ENCODE measurements at places on chromosomes 7 and 10.
A peak's percentile ranks its signal among the peaks of the same experiment; 100 is the strongest.

GRCh38 chr7:42469341-42469740, 232.3 kb upstream of the GLI3 start:
- DNase-seq = peak; percentile 26

DNA sequence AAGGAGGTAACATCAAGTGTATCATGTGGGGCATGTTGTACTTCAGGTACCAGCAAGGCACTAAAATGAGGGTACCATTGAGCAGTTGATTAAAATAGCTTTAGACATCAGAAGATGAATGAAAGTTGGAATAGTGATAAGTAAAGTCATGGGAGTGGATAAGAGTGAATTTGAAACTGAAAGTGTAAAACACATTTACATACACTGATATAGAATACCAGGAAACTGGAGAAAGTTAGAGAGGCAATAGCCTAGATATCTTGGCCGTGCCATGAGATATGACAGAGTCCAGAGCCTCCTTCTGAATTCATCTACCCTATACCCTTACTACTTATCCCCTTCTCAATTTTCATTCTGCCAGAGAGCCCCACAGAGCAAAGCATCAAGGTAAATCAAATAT, 76.6 kb downstream of the GRM3 start:
- DNase-seq = no peak

DNA sequence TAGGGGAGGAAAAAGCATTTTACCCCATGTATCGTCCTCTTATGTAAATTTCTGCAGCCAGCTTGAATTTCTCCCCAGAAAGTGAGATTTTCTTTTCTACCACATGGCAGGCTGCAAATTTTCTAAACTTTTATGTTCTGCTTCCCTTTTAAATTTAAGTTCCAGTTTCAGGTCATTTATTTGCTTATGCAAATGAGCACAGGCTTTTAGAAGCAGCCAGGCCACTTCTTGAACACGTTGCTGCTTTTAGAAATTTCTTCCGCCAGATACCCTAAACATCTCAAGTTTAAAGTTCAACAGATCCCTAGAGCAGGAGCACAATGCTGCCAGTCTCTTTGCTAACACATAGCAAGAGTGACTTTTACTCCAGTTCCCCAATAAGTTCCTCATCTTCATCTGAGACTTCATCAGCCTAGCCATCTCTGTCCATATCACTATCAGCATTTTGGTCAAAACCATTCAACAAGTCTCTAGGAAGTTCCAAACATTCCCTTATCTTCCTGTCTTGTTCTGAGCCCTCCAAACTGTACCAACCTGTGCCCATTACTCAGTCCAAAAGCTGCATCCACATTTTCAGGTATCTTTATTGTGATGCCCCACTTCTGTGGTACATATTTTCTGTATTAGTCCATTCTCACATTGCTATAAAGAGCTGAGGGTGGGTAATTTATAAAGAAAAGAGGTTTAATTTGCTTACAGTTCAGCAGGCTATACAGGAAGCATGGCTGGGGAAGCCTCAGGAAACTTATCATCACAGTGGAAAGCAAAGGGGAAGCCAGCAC, 16.3 kb downstream of the EZH2 start:
- DNase-seq = no peak

DNA sequence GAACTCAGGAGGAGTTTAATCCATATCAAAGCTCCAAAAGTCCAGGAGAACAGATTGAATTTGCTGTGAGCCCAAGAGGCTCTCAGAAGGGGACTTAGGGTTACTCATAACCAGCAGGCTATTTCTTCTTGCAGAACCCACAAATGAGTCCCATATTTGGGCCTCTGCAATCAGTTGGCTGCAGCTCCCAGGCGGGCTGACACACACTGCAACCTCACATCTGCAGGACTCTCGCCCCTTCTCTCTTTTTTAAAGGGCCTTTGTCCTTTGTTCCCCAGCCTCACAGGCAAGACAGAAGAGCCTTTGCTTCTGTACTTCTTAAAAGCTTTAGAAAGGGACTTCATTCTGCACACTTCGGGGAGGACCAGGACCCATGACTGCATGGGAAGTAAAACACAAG, 26.7 kb downstream of the CREB3L2 start:
- no peak for DNase-seq

DNA sequence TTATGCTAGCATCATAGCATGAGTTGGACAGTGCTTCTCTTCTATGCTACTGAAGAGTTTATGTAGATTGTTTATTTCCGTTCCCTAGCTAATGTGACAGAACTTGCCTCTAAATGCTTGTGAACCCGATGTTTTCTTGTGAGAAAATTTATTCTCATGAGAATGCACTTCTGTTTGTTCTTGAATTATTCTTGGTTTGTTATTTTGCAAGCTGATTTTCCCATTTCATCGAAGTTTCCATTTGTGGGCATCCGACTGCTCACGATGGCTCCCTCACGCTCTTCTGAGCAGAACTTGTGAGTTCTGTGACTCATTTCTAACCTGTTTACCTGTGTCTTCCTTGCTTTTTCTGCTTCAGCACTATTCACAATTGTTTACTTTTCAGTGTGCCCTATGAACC, 59.9 kb downstream of the WDFY4 start:
- DNase-seq = no peak

- DNase-seq = no peak
Observed at GRCh38 chr7:139947021-139947420, 115.7 kb downstream of the PARP12 start.

DNA sequence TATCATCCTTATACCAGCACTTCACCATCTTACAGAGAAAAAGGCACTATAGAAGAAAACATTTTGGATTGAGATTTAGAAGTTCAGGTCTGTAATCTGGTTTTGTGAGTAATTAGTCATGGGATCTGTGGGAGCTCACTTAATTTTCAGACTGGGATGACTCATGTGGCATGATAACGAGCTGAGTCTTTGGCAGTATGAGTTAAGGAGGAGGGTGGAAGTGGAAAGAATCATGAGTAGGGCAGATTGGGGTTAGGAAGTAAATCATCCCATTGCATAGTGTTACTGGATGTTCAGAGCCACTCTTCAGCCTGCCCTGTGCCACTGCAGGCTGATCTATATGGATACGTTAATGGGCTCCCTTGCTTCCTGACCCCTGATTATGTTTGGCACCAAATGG, 64.9 kb downstream of the ZNF92 start:
- DNase-seq = no peak

DNA sequence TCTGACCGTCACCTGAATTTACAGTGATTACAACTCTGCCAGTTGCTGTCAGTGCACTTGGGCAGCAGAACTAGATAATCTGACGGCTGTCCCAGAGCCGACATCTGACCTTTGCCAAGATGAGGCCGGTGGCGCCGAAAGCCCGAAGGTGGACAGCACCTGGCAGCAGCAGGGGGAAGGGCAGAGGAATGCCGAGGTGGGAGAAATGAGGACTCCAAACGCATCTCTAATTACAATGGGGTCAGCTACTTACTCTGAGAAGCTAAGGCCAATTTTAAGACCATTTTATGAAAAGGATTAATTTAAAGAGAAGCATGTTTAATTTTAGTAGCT, 33.8 kb downstream of the TRIM8 start:
- no peak for DNase-seq

DNA sequence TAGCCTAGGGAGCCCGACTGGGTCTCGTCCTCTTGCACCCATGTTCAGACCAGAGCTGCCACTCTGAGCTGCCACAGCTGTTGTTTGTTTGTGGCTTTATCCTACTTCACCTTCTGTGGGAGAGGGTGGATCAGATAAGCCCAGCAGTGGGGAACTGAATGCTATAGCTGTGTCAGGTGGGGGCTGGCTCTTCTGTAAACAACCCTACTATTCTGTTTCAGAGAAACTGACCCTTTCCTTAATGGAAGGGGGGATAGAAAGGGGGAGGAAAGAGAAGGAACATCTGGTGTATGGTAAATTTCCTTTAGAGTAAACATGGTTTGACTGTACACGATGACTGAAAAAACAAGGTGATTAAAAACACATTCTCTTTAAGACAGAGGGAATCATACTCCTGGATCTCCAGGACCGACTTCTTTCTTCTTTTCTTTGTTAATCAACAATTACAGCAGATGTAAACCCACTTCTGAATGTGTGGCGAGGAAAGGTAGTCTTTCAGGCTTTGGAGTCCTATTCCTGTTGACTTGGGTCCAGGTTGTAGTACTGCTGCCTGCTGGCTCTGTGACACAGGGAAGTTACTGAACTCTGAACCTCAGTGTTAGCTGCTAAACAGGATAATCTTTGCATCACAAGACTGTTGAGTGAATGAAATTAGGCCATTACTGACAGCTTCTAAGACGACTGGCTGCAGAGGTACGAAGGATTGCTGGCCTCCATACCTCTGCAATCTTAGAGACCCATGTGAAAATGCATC, 6.0 kb downstream of the PRXL2A start:
- peak; percentile 39 for DNase-seq

- no peak for DNase-seq
Observed at GRCh38 chr10:133227256-133227655, 2.8 kb upstream of the UTF1 start.

DNA sequence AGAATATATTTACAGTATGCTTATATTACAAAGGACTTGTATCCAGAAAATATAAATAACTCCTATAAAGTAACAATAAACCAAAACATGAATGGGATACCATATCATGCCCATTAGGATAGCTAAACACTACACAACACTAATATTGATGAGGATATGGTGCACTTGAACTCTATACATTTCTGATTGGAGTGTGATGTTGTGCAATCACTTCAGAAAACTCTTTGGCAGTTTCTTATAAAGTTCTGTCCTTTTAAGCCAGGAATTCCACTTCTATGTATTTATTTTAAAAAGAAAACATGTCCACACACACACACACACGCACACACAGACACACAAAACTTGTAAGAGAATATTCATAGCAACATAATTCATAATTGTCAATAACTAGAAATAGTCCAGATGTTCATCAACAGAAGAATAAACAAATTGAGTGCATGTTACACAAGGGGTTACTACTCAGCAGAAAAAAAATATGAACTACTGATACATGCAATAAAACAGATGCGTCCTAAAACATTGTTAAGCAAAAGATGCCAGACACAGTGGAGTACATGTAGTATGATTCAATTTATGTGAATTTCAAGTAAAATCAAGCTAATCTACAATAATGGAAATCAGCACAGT, 416.0 kb downstream of the PLXDC2 start:
- DNase-seq = no peak

GRCh38 chr7:30642789-30643188, 39.5 kb downstream of the CRHR2 start:
- DNase-seq = no peak
